Thoracic aorta (tissue), 2 donors: ENCODE measurements at places on chromosomes 1 and 21.

DNA sequence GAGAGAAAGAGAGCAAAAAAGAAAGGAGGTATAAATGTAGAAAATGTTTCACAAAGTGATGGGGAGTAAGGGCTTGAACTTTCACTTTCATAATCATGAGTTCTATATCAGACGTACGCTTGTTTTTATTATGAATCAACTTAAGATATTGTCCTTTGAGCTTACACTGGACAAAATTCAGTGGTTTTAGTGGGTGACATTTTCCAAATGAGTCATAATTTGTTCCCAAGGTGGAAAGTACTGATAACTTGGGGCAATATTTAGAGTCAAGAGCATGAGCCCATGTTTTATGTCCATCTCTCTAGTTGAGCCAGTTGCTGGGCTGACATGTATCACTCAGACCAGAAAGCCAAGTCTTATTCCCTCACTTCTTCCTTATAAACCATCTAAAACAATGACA is 161.6 kb downstream of the CHRM3 start:
- DNase-seq = no peak

DNA sequence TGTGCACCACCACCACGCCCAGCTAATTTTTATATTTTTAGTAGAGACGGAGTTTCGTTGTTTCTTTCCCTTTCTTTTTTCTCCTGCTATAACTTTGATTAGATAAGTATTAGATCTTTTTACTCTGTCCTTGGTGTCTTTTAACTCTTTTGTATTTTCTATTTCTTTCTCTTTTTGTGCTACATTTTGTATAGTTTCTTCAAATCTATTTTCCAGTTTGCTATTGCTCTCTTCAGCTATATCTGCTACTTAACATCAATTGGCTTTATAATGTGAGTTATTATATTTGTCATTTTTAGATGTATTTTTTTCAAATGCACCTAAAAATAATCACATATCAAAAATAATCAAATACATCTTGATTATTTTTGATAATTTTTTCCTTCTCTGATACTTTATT is 16.0 kb upstream of the ERRFI1 start:
- DNase-seq = no peak

- no peak for DNase-seq
These were observed 51.3 kb downstream of the MAST2 start for GRCh38 chr1:45854724-45855123.

- DNase-seq = no peak
These were observed 5.3 kb downstream of the FMN2 start for GRCh38 chr1:240096974-240097373.

DNA sequence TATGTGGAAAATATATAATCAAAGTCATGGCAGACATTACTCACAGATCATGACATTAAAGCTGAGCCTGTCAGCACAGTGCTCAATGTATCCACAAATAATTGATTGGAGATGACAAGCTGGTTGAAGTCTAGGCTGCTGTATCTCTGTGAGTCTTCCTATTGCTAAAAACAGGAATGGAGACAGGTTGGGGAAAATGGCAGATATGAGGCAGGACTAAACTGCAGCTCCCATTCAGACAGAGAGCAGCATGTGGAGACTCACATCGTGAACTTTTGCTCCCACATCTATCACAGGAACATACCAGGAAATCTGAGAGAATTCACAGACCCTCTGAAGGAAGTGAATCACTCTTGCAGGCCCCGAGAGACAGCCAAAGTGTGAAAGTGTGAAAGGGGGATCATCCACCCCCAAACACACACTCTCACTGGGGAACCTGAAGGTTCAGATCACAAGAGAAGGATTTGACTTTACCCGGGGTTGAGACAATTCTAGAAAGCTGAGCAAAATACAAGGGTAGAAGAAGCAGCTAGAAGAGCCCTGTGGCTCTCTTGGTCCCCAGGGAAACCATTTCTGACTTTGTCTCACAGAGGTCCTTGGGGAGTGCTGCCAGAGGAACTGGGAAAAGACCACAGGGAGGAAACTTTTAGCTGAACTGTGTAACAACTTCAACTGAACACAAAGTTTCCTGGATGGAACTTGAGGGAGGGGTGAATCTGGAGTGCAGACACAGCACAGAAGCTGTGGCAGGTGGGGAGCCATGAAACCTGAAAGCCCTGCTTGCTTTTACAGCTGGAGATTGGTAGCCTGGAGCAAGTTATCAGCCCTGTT is 173.4 kb downstream of the S1PR1 start:
- no peak for DNase-seq

DNA sequence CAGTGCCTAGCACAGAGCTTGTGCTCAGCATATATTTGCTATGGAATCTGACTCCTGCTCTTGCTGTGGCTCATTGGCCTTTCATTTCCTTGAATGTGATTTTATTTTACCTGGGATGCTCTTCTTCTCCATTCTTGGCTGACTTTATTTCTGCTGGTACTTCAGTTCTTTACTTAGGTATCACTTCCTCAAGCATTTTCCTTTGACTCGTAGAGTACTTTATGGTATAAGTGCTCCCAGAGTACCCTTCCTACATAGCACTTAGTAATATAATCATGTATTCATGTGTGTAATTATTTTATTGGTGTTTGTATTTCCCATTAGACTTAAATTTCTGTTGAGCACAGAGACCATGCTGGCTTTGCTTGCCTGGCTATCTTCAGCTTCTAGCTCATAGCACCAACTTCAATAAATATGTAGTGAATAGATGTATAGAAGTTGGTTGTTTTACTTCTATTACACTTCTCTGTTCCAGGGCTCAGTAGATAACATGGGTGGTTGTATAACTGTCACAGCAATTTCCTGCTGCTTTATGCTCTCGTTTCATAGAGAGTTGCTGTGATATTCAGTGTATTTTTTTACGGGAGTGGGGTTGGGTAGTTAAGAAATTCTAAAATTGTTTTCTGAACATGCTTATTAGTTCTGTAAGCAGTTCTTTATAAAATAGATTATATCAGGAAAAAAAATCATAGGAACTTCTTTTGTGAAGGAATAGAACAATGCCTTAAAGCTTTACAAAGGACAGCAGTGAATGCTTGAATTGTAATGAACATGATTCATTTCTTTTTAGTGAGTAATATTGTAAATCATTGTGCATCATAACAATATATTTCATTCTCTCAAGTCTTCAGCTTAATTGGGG is 112.2 kb downstream of the NEK7 start:
- no peak for DNase-seq

- no peak for DNase-seq
These were observed 272.0 kb downstream of the BRINP3 start for GRCh38 chr1:190205713-190206112.

- DNase-seq = no peak
These were observed 57.2 kb downstream of the CENPF start for GRCh38 chr1:214660190-214660589.

- DNase-seq = no peak
These were observed 31.3 kb downstream of the CA6 start for GRCh38 chr1:8976896-8977450.

DNA sequence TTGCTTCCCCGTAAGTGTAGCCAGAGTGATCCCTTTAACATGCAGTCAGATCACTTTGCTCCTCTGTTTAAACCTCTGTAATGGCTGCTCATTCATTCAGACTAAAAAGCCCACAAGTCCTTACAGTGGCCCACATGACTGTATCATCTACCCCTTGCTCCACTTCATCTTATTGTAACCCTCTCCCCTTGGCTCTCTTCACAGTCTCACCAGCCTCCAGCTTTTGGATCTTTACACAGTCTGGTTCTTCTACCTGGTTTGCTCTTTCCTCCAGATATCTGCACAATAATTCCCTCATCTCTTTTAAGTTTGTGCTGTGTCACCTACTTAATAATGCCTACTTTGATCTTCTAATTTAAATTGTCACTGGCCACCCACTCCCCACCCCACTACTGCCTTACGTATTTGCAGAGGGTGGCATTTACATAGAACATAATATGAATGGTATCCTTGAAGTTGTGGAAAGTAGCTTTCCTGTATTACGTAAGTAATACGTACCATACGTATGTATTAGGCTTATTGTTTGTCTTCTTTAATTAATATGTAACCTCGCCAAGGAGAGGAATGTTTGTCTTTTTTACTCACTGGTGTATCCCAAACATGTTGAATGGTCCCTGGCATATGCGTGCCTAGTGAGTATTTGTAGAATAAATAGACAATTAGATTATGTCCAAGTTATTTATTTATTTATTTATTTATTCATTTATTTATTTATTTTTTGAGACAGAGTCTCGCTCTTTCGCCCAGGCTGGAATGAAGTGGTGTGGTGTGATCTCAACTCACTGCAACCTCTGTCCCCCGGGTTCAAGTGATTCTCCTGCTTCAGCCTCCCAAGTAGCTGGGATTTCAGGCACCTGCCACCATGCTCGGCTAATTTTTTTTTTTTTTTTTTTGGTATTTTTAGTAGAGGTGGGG is 48.6 kb downstream of the TSNAX start:
- no peak for DNase-seq

DNA sequence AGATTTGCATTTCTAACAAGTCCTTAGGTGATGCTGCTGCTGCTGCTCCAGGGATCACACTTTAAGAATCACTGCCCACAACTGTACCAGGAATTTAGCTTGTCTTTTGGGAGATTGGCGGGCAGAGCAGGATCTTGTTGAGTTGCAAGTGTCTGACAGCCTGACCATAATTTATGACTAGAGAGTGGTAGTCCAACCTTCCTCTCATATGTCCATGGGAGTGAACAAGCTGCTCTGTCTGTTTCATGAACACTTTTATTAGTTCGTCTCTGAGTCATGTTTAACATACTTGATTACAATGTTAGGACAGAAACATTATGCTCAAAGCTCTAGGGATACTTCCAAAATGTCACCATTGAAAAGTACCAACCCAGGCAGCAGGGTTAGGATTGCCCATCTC is 169.6 kb downstream of the TGFB2 start:
- DNase-seq = no peak

DNA sequence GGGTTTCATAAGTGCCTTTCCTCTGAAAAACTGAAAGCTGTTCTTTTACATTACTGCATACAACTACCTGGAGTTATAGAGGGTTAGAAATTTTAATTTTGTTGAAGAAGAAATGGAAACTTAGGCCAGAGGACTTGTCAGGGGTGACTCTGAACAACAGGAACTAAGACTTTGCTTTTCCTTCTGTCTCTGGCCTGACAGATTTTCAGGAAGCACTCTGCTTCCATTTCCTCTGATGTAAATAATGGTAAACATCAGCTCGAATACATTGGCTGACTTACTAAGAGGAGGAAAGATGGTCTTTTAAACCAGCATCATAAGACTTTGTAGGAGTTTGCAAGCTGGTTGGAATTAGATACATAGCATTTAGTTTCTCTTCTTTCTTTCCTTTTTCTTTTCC is 27.1 kb upstream of the PLEKHM2 start:
- DNase-seq = no peak

DNA sequence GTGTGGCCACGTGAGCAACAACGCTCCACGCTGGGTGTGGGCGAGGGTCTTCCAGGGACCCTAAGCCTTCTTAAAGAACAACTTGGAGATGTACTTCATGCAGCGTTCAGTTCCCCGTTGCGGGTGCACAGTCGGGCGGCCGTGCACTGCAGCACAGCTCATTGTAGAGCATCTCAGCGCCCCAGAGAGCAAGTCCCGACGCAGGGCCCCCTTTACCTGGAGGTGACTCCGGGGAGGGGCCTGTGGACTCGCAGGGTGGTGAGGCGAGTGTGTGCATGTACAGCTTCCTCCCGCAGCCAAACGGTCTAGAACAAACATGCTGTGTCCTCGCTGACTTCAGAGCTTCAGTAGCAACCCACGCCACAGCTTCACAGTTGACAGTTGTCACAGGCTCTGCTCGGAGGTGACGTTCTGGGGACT is 19.5 kb downstream of the RRP1 start:
- DNase-seq = no peak

DNA sequence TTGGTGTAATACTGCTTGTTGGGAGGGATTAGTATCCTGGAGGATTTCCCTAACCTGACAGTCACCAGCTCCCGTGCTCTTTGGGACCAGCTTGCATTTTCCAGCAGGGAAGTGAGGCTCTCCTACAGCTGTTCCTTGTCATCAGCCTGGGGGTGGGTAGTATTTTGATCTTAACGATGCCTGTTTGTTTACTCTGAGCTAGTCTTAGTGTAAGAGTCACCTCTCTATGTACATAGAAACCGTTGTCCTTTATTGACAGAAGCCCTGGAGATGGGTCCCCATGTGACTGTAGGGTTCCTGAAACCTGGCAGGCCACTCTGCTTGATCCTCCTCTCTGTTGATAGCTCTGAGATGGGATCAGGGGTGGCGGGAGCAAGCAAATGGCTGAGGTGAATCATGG is 58.0 kb downstream of the ACP6 start:
- no peak for DNase-seq

GRCh38 chr21:42646836-42647235 is 6.6 kb upstream of the PDE9A start:
- DNase-seq = no peak

DNA sequence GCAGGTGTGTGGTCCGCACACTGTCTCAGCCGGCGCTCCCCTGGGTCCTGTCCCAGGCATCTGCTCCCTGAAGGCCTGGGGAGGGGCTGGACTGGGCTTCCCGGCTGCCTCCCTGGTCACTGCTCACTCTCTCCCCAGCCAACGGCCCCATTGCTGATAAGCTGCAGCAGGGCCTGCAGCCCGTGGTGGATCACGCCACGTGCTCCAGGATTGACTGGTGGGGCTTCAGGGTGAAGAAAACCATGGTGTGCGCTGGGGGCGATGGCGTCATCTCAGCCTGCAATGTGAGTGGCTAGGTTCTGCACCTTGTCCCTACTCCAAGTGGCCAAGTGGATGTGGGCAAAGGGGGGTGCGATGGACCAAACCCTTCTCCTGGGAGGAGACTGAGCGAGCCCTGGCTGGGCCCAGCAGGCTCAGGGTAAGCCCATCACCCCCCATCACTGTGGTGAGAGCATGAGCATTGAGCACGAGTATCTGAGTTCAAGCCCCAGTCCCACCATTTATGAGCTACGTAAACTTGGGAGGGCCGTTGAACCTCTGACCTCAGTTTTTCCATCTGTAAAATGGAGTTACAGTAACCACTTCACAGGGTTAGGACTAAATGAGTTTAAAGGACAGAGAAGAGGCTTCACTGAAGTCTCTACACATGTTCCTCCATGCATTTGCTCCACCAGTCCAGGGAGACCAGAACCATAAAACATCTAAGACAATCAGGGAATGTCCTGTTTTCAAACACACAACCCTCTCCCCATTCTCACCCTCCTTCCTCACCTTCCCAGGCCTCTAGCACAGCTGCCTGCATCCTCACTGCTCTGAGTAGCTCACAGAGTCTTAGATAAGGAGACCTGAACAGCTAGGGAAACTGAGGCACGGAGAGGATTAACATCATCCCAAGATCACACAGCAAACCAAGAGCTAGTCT is 6.5 kb downstream of the CTRC start:
- no peak for DNase-seq

GRCh38 chr1:41833519-41834000 is 85.2 kb downstream of the HIVEP3 start:
- DNase-seq = no peak

DNA sequence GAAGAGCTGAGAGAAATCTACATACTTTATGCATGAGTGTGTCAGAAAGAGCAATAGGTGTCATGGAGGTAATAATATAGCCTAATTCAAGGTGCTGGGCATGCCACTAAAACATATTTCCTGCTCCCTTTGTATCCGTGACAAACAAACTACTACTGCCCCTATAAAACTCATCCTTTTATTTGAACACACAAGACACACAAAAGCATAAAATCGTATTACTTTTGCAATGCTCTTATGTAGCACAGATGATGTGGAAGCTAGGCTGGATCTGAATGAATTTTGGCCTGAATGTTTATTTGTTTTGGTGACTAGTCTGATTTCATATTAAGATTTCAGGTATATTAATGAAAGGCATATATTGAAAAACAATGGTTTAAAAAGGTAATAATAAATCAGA is 239.3 kb upstream of the NEGR1 start:
- no peak for DNase-seq
